Panc1 (cell line): ENCODE measurements at places on chromosomes 12 and 14. TPM values are rescaled to one million over a fixed set of nuclear protein-coding genes. Genes with fewer than 3 reads are reported as not detected.

DNA sequence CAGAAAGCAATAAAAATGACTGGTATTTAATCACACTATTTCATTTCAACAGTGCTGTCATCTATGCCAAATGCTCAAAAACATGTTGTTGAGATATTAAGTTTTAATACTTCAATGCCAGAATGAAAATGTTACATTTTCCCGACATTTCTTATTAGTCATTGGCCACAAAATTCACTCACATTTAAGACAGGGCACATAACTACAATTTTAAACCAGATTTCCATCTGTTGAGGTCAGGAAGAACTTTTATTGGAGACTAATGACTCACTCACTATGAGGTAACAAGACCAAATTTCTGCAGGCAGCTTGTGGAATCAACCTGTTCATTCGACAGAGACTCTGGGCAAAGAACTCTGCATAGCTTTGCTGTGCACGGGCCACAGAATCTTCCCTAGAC, 36.8 kb downstream of the PPTC7 start:
- H3K4me1 ChIP-seq = 0 out of 2 replicates have a peak, but pooled peaks cover 3% of the 10 kb centered on the region
- DNase-seq = no peak
- no peak overlapping the region for H3K27ac ChIP-seq
- H3K27me3 ChIP-seq = no peaks in the 10 kb centered on the region

DNA sequence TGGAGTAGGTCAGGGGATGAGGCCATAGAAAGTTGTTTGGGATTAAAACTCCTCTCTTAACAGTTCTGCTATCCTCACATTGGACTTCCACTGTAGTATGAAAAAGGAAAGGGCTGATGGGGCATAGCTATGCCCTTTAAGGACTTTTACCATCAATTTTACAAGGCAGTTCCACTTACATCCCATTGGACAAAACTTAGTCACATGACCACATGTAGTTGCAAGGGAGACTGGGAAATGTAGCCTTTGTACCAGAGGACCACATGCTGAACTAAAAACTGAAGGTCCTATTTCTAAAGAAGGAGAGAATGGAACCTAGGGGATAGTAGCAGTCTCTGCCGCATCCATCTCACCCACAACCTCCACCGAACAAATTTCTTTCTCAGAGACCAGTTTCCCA, 6.8 kb upstream of the SLC5A8 start:
- no peak overlapping the region for H3K27ac ChIP-seq
- no peak for DNase-seq

DNA sequence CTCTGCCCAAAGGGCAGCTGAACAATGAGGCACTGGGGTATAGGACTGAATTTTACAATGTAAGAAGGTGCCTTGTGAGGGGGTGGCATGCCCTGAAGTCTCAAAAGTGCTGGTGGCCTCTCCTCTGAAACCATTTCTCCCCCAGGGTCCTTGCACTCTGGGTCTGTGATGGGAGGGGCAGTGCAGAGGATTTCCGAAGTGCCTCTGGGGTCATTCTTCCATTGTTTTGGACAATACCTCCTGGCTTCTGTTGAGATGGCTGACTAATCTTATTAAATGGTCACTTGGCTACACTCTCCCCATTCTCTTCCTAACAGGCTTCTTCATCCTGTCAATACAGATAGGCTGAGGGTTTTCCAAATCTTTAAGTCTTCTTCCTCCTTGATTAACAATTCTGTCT, 59.3 kb downstream of the UNC79 start:
- DNase-seq = no peak
- H3K4me3 ChIP-seq = no peak overlapping the region
- H3K36me3 ChIP-seq = no peaks in the 10 kb centered on the region
- no peaks in the 10 kb centered on the region for H3K27me3 ChIP-seq

GRCh38 chr12:43653917-43654316, 101.9 kb upstream of the ADAMTS20 start:
- H3K4me3 ChIP-seq = no peak overlapping the region
- no peaks in the 10 kb centered on the region for H3K4me1 ChIP-seq
- DNase-seq = no peak
- no peak overlapping the region for H3K27ac ChIP-seq

GRCh38 chr12:15855646-15856045, 26.5 kb upstream of the STRAP start:
- no peak overlapping the region for H3K4me3 ChIP-seq
- no peaks in the 10 kb centered on the region for H3K27me3 ChIP-seq
- H3K27ac ChIP-seq = no peak overlapping the region
- no peaks in the 10 kb centered on the region for H3K36me3 ChIP-seq

The GLIPR1 gene
- 11.5 TPM for total RNA-seq

The GAS2L3 gene
- total RNA-seq = 47.4 TPM

The GPR162 gene
- 1.3 TPM for total RNA-seq

The IFNG-AS1 gene
- not detected for total RNA-seq

The CLEC14A gene
- 0.10 TPM for total RNA-seq
